ENCODE measurements at places on chromosomes 4 and X. TPM values are rescaled to one million over a fixed set of nuclear protein-coding genes. Genes with fewer than 3 reads are reported as not detected.
A peak's percentile ranks its signal among the peaks of the same experiment; 100 is the strongest.

GRCh38 chrX:107571296-107571998 lies 56.9 kb upstream of the PRPS1 start:
- no peaks in the 10 kb centered on the region for H3K4me1 ChIP-seq
- H3K36me3 ChIP-seq, result no peaks in the 10 kb centered on the region
- no peak for DNase-seq
- H3K4me3 ChIP-seq, result no peak overlapping the region
- H3K27me3 ChIP-seq, result no peaks in the 10 kb centered on the region

- DNase-seq, result no peak
- H3K4me1 ChIP-seq, result no peaks in the 10 kb centered on the region
- no peaks in the 10 kb centered on the region for H3K36me3 ChIP-seq
- no peak overlapping the region for H3K4me3 ChIP-seq
Observed at GRCh38 chrX:133804072-133804471, 181.3 kb downstream of the GPC3 start.

The HSFX1 gene
- total RNA-seq, result 1.4 TPM

- no peak for DNase-seq
- no peak overlapping the region for H3K27ac ChIP-seq
- H3K27me3 ChIP-seq, result no peaks in the 10 kb centered on the region
- H3K4me3 ChIP-seq, result no peak overlapping the region
- H3K36me3 ChIP-seq, result no peaks in the 10 kb centered on the region
Observed at GRCh38 chr4:960636-961350, 12.6 kb downstream of the DGKQ start.

- no peak overlapping the region for H3K27ac ChIP-seq
- no peak for DNase-seq
- H3K4me3 ChIP-seq, result no peak overlapping the region
Observed at GRCh38 chr4:14149176-14150053, 521.9 kb upstream of the BOD1L1 start.

- H3K27me3 ChIP-seq, result peaks cover 1% of the 10 kb centered on the region
- H3K27ac ChIP-seq, result no peak overlapping the region
- no peaks in the 10 kb centered on the region for H3K36me3 ChIP-seq
- H3K4me1 ChIP-seq, result peaks cover 5% of the 10 kb centered on the region
- no peak for DNase-seq
Observed at GRCh38 chr4:140335076-140335475, 38.4 kb upstream of the SCOC start.

The PF4V1 gene
- not detected for total RNA-seq

GRCh38 chrX:40095583-40096394 lies 2.0 kb downstream of the BCOR start:
- DNase-seq, result no peak
- no peaks in the 10 kb centered on the region for H3K27me3 ChIP-seq
- peak overlapping the region; percentile 85 for H3K27ac ChIP-seq
- peaks cover 28% of the 10 kb centered on the region for H3K4me1 ChIP-seq
- H3K4me3 ChIP-seq, result peak overlapping the region; percentile 94
- H3K36me3 ChIP-seq, result peaks cover 8% of the 10 kb centered on the region

GRCh38 chr4:123547216-123548165 lies 150.9 kb downstream of the SPRY1 start:
- no peak overlapping the region for H3K4me3 ChIP-seq
- H3K36me3 ChIP-seq, result peaks cover 13% of the 10 kb centered on the region
- peaks cover 6% of the 10 kb centered on the region for H3K27me3 ChIP-seq

- H3K27me3 ChIP-seq, result no peaks in the 10 kb centered on the region
- DNase-seq, result no peak
- no peaks in the 10 kb centered on the region for H3K36me3 ChIP-seq
Observed at GRCh38 chrX:16664074-16664473, 14.1 kb downstream of the S100G start.

The TET2 gene
- total RNA-seq, result 31.4 TPM

DNA sequence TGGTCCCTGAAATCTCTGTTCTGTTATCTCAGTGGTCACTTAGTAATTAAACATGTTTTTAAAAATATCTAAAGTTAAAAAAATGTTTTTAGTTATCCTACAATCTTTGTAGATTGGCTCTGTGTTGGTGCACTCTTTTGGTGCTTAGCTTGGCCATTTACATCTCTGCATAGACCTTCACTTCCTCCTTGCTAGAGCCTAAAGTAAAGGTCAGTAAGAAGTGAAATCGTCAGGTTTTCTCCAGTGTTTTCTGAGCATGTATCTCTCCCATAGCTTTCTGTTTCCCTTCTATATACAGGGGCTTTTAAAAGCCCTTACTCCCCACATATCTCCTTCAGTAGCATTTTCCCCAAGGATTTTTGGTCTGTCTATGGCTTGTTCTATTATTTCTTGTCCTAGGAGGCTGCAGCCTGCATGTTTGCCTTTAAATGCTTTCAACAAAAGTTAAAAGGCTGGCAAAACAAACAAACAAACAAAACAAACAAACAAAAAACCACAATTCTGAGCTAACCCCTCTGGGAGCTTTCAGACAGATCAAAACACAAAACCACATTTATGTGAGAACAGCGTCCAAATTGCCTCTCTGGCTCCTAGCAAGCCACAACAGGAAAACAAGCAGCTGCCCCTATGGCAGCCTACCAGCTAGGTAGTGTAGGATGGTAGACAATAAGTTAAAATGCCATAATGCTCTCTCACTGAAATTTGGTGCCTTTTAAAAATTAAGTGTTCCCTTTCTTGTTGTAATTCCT lies 27.3 kb upstream of the GPRASP2 start:
- H3K4me1 ChIP-seq, result no peaks in the 10 kb centered on the region
- no peaks in the 10 kb centered on the region for H3K27me3 ChIP-seq
- H3K27ac ChIP-seq, result no peak overlapping the region
- peaks cover 8% of the 10 kb centered on the region for H3K36me3 ChIP-seq
- H3K4me3 ChIP-seq, result no peak overlapping the region
- no peak for DNase-seq

GRCh38 chrX:108165383-108166111 lies 74.0 kb downstream of the ATG4A start:
- peaks cover 2% of the 10 kb centered on the region for H3K27me3 ChIP-seq
- H3K4me3 ChIP-seq, result no peak overlapping the region
- no peaks in the 10 kb centered on the region for H3K36me3 ChIP-seq
- no peak overlapping the region for H3K27ac ChIP-seq

DNA sequence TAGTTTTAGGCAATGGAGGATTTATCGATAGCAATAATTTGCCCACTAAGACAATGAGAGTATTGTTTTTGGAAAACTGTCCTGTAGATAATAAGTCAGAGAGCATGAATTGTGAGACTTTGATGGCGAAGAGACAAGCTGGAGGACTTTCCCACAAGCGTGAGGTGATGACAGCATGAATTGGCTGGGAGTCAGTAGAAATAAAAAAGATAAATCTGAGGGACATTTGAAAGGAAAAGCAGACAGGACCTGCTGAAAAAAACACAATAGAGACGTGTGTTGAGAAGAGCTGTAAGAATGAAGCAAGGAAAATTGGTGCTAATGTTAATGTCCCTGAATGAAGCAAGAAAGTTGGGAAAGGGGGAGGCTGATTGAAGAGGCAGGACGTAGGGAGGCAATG lies 233.5 kb downstream of the DCTD start:
- H3K4me3 ChIP-seq, result no peak overlapping the region
- no peaks in the 10 kb centered on the region for H3K4me1 ChIP-seq
- H3K27ac ChIP-seq, result no peak overlapping the region
- H3K27me3 ChIP-seq, result peaks cover 7% of the 10 kb centered on the region
- no peak for DNase-seq

The TCEAL4 gene
- 6.7 TPM for total RNA-seq

The PWWP3B gene
- not detected for total RNA-seq

The DRD5 gene
- not detected for total RNA-seq

The RHOXF2 gene
- total RNA-seq, result not detected

The PITX2 gene
- total RNA-seq, result not detected

DNA sequence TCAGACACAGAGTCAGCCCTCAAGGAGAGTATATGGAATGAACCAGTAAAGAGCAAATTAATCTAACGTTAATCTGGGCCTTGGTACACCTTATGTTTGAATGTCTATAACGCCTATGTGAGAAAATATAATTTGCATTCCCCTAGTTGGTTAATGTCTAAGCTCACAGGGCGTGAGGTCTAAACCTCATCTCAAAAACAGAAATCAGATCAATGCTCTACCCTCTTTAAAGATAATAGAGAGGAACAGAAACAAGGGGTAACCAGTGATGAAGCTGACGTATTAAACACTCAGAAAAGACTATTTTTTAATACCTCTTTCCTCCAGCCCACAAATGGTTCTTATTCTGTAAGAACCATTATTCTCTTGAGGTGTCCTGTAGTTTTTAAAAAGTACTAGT lies 369.2 kb upstream of the NOCT start:
- no peak overlapping the region for H3K27ac ChIP-seq
- no peaks in the 10 kb centered on the region for H3K4me1 ChIP-seq
- H3K27me3 ChIP-seq, result no peaks in the 10 kb centered on the region
- H3K36me3 ChIP-seq, result no peaks in the 10 kb centered on the region
- DNase-seq, result no peak

The DCLK2 gene
- total RNA-seq, result not detected

GRCh38 chr4:56752985-56753384 lies 68.5 kb downstream of the SPINK2 start:
- DNase-seq, result no peak
- H3K4me3 ChIP-seq, result no peak overlapping the region
- H3K27ac ChIP-seq, result no peak overlapping the region
- no peaks in the 10 kb centered on the region for H3K36me3 ChIP-seq
- peaks cover 17% of the 10 kb centered on the region for H3K4me1 ChIP-seq

GRCh38 chr4:101813604-101814003 lies 23.1 kb downstream of the BANK1 start:
- no peak overlapping the region for H3K4me3 ChIP-seq
- H3K36me3 ChIP-seq, result no peaks in the 10 kb centered on the region
- H3K27me3 ChIP-seq, result peaks cover 9% of the 10 kb centered on the region
- H3K4me1 ChIP-seq, result peaks cover 1% of the 10 kb centered on the region
- DNase-seq, result no peak
- H3K27ac ChIP-seq, result no peak overlapping the region
